Bronchial smooth muscle cell (primary cell): ENCODE measurements at places on chromosomes 3 and 15. TPM values are rescaled to one million over a fixed set of nuclear protein-coding genes. Genes with fewer than 3 reads are reported as not detected.

The LRRN1 gene
- total RNA-seq = 0.16 TPM in 1 of 2 replicates, not detected in the other

The AMT gene
- 2.5 and 4.4 TPM in 2 replicates for total RNA-seq

The GPX1 gene
- total RNA-seq = 375 and 450 TPM in 2 replicates

The BCHE gene
- total RNA-seq = 0.77 and 10.4 TPM in 2 replicates

The UQCC5 gene
- 8.9 and 13.4 TPM in 2 replicates for total RNA-seq

The IL5RA gene
- under 0.01 TPM in 1 of 2 replicates, not detected in the other for total RNA-seq
